ENCODE measurements at places on chromosomes 3 and 15. TPM values are rescaled to one million over a fixed set of nuclear protein-coding genes. Genes with fewer than 3 reads are reported as not detected.

The PRSS50 gene
- not detected for total RNA-seq

GRCh38 chr3:159236321-159236720 is 434.5 kb downstream of the MFSD1 start:
- no peak for DNase-seq

GRCh38 chr15:68252925-68253534 is 23.5 kb upstream of the CLN6 start:
- peak; percentile 67 for DNase-seq

- no peak for DNase-seq
These were observed 6.5 kb upstream of the STRC start for GRCh38 chr15:43625106-43625505.

The GOLGA8R gene
- 4.9 TPM for total RNA-seq

GRCh38 chr15:45116482-45117307 is 2.6 kb downstream of the DUOXA2 start:
- no peak for DNase-seq

The VPS8 gene
- total RNA-seq = 49.7 TPM

DNA sequence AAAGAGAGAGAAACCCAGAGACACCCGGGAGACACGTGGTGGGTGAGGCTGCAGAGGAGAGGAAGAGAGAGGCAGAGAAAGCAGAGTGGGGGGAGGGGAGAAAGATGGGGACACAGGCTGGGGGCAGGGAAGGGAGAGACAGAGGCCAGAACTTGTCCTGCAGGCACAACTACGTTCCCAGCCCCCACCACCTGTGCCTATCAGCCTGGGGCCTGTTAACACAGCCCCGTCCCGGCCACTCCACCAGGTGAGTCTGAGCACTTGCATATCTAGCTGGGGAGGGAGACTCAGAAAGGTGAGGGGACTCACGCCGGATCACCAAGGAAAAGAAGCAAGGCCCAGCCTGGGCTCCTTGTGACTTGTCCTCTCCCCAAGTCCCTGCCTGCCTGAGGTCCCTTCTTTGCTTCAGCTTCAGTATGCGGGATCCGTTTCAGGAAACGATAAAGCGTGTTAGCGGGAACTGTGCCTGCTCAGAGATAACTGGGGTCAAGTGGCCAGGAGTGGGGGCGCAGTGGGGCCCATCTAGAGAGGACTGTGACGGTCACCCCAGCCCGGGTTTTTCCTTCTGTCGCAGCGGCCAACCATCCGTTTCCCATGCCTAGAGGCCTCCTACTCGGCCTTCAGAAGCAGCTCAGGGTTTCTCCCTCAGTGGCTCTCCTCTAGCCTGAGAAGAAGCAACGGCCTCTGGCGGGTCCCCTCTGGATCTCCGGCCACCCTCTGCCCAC is 10.3 kb downstream of the LINGO1 start:
- DNase-seq = no peak

The LYZL4 gene
- total RNA-seq = not detected

DNA sequence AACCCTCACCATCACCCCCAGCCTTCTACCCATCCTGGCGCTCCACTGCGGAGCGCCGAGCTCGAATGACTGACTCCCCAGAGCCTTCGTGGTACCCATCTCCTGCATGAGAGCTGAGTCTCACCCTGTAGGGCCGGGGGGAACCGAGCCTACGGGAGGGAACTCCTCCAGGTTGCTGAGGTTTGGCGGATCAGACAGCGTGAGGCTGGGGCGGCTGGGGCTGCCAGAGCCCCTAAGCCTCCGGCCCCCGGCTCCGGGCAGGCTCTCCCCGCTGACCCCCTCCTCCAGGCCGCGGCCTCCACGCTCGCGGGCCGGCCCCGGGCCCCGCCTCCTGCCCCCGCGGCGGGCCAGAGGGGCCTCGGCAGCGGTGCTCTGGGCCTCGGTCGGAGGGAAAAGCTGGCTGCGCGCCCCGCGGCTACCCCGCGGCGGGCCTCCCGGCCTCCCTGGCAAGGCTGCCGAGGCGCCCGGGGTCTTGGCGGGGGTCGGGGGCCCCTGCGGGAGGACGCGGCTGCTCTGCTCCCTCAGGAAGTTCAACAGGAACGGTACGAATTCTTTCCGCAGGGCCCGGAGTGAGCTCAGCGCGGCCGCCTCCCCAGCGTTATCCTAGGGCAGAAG is 643 bp downstream of the CDAN1 start:
- no peak for DNase-seq

- no peak for DNase-seq
These were observed 11.1 kb downstream of the SLC27A2 start for GRCh38 chr15:50192926-50193620.

- DNase-seq = no peak
These were observed 43.4 kb upstream of the ARL14 start for GRCh38 chr3:160633361-160634083.

- DNase-seq = no peak
These were observed 96.2 kb downstream of the ALDH1A2 start for GRCh38 chr15:57969355-57969754.

The SUSD5 gene
- total RNA-seq = 0.40 TPM

The CACNA1D gene
- 101 TPM for total RNA-seq

DNA sequence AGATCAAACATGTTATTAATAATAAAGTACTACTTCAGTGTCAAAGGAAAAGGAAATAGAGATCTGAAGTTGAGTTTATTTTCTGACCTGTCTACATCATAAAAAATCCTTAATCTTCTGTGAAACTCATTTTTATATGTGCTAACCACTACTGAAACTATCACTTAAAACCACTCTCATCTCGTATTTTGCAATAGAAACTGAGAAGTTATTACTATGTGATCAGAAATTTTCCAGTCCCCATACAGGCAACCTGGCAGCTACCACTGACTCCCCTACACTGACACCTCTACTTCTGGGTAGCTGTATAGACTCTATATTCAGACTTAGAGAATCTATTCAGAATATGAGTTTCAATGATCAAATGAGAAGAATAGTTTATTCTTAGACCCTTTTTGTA is 8.3 kb downstream of the HDGFL3 start:
- DNase-seq = no peak

The AHSG gene
- total RNA-seq = not detected

DNA sequence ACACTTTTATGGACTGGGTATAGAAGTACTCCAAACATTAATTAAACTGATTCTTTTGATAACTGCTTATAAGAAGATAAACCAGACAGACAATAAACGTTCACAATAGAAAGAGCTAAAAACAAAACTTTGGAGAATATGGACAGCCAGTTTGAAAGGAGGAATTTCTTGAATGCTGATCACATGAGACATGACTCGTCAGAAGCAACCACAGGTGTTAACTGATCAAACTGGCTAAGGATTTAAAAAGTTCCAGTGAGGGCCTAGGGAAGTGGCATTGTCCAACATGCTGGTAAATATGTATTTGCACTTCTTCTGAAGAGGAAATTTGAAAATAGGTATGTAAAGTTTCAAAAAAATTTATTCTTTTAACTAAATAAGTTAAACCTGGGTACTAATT is 29.4 kb upstream of the AP3B2 start:
- DNase-seq = no peak

- DNase-seq = no peak
These were observed 681 bp downstream of the CTDSPL start for GRCh38 chr3:37862219-37862902.

The CPEB1 gene
- total RNA-seq = 0.53 TPM

DNA sequence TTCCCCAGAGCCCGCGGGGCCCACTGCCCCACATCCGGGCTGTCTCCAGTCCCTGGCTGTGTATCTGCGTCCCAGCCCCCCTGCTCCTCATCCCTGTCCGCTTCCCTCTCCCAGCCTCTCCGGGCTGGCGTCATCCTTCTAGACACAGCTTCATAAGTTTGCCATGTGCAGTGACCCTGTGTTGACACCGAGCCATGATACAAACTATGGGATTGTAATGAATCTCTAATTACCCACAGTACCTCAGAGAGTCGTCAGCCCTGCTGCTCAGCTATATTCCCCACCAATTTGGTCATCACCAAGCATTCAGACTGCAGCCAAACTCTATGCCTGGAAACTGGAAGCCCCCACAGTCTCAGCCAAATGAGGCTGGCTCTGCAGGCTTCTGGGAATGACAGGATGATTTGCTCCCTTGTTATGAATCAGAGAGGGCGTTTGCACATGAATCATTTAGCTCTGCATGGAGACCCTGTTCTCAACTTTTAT is 466.1 kb upstream of the ATP11B start:
- no peak for DNase-seq

DNA sequence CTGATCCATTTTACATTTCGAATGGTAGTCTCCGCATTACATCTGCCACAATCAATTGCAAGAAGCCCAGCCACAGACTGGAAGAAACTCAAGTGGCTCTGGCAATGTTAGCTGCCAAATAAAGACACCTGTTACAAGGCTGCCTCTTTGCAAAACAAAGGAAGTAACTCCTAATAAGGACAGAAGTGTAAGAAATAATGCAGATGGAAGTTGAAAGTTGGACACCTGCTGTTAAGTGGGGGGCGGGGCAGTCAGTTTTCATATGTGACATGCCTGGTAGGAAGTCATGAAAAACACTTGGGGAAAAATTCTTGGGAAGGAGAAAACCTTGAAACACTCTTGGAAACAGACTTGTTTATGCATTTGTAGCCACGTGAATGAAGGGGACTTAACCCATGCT is 54.1 kb upstream of the ATP2C1 start:
- DNase-seq = no peak

GRCh38 chr3:197466586-197467399 is 89.0 kb downstream of the BDH1 start:
- no peak for DNase-seq

GRCh38 chr3:132661101-132661500 is 972 bp downstream of the UBA5 start:
- no peak for DNase-seq

GRCh38 chr3:70064194-70064779 is 64.8 kb downstream of the SAMMSON start:
- no peak for DNase-seq

DNA sequence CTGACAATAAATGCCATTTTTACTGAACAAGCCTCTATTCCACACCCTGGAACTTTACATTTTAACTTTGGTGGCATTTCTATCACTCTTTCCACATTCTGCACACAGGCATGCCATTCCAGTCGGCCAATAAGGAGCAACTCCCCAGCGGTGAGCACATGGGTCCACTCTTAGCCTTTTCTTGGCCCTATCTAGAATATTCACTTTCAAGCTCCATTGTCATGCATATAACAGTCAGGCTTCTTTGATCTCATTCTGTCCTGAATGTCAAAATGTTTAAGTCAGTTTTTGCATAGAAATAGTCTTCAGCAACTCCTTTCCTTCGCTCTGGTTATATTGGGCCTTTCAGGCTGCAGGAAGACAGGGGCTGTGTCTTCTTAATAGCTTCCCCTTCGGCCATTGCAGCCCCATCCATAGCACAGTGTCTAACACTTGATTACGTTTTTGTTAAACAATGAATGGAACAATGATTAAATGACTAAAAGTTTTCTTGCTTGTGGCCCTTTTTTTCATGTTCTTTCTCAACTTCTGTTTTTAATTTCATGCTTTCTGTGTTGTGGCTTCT is 427.3 kb downstream of the MFSD1 start:
- no peak for DNase-seq

DNA sequence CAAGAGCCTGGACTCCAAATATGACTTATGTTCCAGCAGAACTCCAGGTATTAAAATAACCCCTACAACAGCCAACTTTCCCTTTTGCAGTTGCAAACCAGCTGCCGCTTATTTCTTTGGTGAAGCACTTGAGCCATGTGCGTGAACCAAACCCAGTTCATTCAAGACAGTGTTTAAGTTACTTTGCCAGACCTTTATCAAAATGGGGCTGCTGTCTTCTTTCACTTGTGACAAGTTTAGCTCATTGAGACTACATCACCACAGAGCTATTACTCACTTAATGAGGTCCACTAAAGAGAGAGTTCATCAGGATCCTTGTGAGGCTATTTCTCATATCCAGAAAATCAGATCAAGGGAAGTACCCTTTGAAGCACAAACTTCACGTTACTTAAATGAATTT is 2.4 kb upstream of the XRN1 start:
- DNase-seq = no peak

The CNTN4 gene
- total RNA-seq = 5.4 TPM

DNA sequence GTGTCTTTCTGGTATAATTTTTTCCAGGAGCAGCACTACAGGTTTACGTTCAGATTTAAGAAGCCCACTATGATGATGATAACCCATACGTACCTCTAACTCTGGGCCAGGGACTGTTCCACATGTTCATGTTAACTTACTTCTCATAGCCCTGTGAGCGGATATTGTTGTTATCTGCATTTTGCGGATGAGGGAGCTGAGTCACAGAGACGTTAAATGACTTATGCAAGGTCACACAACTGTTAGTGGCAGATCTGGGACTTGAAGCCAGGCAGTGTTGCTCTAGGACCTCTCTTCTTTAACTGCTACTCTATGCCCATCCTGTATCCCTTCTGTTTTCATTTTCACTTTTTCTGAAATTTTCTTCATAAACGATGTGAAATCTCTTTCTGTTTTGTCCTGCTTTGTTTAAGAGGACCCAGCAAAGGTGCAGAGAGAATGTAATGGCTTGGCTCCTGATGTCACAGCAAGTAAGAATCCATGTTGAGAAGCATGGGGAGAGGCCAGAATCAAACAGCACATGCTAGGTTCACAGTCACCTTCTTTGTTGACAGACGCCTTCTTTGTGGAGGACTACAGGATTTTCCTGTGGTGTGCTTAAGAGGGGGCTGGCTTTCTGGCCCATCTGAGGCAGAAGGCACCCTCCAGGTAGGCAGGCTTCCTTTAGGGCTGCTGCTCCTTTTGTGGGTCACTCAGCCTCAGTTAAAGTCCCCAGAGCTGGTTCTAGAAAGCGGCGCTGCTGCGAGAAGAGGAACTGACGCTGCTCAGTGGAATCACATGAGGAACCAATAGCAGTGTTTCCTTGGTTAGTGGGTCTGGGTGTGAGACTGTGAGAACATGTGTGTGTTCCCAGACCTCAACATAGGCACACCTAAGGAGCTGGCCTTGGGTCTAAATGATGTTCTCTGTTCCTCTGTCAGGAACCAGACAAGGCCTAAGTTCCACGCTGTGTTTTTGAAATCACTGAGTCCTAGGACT is 121.6 kb downstream of the TMEM108 start:
- no peak for DNase-seq

The SHF gene
- 5.8 TPM for total RNA-seq

DNA sequence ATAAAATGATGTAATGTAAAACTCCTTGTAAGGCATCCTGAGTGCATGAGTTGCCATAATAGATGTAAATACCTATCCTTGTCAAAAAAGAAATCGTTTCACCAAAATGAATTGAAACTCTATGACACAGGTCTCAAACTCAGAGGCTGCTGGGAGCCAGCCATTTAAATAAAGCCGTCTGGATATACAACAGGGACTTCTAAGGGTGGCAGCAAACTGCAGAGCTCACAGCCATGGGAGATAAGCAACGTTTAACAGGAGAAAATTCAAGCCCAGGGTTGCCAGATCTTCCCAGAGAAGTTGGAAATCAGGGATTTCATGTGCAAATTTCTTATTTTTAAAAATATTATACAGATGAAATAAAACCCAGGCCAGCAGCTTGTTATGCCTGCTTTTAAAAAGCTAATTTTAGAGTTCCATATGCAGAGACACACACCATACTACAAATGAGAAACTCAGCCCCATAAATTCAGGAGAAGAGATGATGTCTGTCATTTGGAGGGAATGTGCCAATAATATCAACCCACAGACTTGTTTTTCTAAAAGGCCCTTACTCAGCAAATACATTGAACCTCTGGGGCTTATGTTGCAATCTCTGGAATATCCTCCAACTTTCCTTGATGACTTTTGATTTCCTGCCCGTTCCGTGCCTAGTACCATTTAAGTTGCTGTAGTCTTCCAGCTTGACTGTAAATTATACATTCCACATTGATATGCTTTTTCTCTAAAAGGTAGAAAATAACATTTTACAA is 75.6 kb downstream of the AQP9 start:
- no peak for DNase-seq

GRCh38 chr3:72888546-72889309 is 882 bp downstream of the GXYLT2 start:
- no peak for DNase-seq

GRCh38 chr3:28019740-28020139 is 221.7 kb upstream of the CMC1 start:
- DNase-seq = no peak
